ENCODE measurements at places on chromosomes 6 and 20.

DNA sequence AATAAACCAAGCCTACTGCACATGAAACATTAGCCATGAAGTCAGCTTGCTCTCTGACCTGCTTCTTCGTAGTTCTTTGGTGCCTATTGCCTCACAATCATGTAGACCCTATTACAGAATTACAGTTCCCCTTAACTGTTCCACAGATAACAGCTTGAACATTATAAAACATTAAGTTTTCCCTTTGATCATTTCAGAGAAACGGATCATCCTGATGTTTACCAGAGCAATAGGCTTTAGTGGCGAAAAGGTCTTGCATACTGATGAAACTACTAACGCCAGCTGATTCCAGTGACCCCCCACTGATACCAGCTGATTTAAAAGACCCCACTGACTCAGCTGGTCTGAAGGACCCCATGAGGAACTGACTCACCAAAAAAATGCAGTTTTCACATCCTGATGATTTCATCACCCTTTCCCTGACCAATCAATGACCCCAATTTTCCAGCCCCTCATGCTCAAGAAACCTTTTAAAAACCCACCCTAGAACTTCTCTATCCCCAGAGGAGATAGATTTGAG lies 39.4 kb upstream of the MLIP start:
- peak; percentile 17 for DNase-seq

- DNase-seq: no peak
Measured at GRCh38 chr6:142376115-142376514, 74.3 kb downstream of the ADGRG6 start.

DNA sequence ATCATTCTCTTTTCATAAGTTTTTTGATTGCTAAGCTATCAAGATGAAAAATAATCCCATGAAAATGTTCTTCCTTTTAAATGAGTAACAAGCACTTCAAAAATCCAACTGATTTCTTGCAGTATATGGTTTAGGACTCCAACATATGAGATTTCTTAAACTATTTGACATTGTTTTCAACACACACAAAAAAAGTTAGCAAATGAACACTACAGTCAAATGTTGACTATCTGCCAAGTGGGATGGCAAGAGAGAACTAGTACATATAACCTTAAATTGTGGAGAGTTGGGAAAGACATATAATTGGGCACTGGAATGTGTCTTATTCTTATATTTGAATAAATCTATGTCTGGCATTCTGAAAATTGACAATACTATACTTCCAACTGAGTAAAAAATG lies 15.6 kb downstream of the COL21A1 start:
- DNase-seq: no peak

- DNase-seq: no peak
Measured at GRCh38 chr6:125773387-125774341, 17.1 kb upstream of the NCOA7 start.

DNA sequence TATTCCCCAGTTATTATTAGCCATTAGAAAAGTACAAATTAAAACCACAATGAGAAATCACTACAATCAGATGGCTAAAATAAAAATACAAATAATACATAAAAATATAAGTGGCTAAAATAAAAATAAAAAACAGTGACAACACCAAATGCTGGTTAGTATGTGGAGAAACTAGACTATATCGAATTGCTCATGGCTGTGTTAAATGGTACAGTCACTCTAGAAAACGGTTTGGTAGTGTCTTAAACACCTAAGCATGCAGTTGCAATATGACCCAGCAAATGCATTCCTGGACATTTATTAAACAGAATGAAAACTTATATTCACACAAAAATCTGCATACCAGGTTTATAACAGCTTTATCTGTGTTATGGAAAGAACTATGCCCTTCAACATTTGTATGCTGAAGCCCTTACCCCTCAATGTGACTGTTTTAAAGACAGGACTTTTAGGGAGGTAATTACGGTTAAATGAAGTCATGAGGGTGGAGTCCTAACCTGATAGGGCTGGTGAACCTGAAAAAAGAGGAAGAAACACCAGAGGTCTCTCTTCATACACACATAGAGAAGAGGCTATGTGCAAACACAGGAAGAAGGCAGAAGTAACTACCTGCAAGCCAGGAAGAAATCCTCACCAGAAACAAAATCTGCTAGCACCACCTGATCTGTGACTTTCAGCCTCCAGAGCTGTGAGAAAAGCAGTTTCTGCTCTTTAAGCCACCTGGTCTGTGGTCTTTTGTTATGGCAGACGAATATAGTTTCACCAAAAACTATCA lies 84.9 kb downstream of the ASCC3 start:
- DNase-seq: no peak

DNA sequence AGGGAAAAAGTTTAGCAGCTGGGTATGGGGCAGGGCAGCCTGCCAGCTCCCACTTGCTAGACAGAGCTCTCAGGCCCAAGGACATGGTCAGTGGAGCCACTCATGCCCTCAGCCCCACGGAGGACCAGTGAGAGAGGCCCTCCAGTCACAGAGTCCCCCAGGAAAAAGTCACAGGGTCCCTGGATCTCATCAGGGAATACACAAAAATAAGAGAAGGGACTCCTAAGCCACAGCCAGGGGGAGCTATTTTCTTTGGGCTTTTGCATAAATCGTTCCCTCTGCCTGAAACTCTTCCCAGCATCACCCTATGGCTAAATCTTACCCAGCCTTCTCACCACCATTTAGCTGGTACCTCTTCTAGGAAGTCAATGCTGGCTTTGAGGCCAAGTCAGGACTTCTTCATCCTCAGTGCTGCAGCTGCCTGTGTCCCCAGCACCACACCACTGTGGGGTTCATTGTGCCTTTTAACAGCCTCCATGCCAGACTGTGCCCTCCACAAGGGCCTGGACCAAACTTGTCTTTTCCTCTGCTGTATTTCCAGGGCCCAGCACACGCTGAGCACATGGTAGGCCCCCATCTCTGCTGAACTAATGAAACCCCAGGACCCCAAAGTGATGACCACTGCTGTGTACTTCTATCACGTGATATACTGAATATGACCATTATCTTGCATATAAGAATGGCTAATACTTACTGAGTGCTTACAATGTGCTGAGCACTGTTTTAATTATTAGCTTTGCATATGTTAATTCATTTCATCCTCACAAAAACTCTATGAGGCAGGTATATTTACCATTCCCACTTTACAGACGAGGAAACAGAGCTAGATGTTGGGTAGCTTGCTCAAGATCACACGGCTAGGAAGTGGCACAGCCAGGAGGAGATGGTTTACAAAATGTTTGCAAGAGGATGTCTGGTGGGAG lies 2.0 kb downstream of the ZNF335 start:
- DNase-seq: peak; percentile 85

- peak; percentile 54 for DNase-seq
Measured at GRCh38 chr6:28207510-28208110, 17.5 kb upstream of the ZSCAN9 start.

- DNase-seq: no peak
Measured at GRCh38 chr6:1470040-1470439, 80.7 kb downstream of the FOXF2 start.

DNA sequence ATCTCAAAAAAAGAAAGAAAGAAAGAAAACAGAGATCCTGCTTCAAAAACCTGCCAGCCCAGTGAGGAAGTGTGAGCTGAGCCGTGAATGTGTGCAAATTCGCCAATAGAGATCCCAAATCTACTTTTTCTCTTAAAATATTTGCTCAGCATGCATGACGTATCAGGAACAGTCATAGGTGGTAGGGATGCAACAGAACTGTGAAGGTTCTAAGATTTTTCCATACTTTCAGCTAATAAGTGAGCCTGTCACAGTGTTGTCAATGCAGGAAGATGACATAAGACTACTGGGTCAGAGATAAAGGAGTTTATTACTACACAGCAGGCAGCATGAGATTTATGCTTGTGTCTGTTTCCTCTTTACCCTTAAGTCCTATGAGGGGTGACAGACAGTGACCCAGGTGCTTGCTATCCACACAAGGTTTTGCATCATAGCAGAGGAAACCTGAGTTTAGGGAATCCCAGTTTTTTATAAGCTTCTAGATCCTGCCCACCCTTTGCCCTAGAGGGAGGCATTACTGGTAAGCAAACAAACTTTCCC lies 273.4 kb downstream of the BMP7 start:
- no peak for DNase-seq

- DNase-seq: no peak
Measured at GRCh38 chr20:24483435-24484080, 14.1 kb downstream of the SYNDIG1 start.

- DNase-seq: no peak
Measured at GRCh38 chr6:21791581-21791980, 198.0 kb downstream of the SOX4 start.

GRCh38 chr20:63448031-63448430 lies 24.4 kb downstream of the KCNQ2 start:
- DNase-seq: no peak

DNA sequence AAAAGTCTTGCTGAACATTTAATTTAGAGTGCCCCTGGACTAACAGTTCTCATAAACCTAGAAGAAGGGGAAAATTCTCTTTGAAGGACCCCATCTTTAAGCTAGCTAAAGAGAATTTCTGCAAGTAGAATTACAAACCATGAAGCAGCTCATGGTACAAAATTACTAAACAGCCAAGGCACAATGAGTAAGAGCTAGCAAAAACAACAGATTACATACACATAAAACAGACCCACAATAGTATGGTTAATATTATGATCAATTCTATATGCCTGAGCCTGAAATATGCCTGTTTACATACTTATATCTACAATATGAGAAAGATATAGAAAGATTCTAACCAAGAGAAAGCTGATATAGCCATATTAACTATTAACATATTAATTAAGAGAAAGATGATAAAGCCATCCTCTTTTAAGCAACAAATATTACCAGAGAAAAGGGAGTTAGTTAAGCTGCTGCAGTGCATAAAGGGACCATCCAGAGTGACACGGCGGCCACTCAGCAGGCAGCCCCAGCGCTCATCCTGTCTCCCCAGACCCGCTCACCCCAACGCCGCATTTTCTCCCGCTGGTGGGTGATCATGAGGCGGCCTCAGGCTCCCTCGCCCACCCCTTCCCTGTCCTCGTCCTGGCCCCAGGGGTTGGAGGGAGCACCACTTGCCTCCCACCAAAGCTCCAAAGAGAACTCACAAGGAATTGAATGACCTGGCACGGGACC lies 98.4 kb upstream of the CARMIL1 start:
- DNase-seq: no peak

DNA sequence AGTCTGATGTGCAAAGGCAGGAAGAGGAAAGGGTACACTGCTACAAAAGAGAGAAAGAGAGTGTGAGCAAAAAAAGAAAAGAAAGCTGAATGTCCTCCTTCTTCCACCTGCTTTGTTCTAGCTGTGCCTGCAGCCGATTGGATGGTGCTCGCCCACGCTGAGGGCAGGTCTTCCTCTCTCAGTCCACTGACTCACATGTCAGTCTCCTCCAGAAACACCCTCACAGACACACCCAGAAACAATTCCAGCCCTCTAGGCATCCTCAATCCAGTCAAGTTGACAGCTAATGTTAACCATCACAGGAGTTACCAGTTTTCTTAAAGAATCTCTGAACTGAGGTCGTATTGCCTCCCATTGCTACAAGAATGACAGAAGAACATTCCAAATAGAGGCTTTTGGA lies 411.9 kb upstream of the SASH1 start:
- DNase-seq: no peak

DNA sequence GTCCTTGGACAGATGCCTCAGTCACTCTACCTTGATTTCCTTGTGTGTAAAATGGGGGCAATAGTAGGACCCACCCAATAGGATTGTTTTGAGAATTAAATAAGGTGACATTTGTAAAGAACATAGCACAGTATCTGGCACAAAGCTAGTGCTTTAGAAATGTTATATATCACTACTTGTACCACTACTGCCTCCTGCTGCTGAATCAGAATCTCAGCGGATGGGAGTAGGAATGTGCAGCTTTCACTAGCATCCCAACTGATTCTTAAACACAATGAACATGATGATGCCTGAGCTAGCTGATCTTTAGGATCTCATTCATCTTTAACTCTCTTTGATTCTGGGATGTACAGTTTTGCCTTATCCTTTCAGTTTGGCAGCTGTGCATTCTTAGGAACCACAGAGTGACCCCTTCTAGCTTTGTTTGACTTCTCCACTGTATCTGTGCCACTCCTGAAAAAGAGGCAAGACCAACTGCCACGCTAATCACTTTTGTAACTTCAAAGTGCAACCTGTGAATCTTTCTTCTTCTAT lies 7.2 kb downstream of the PBOV1 start:
- DNase-seq: no peak

DNA sequence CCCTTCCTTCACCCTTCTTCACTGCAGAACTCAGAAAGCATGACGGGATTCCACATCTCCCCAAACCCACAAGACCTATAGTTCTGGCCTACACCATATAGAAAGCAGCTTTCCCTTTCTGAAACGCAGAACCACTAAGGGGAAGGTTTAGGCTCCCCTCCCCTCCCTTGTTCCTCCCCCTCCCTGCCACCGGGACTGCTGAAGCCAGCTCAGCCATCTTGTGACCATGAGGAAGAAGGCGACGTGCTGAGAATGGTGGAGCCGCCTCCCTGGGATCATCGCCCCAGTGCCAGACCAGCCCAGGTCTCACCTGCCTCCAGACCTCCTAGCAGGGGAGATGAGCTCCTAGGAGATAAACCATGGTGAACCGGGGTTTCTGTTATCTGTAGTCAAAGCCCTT lies 19.6 kb downstream of the SERPINB6 start:
- no peak for DNase-seq

GRCh38 chr20:4720977-4721349 lies 746 bp upstream of the PRND start:
- no peak for DNase-seq

GRCh38 chr20:60694763-60695162 lies 557.3 kb upstream of the CDH4 start:
- peak; percentile 38 for DNase-seq

- no peak for DNase-seq
Measured at GRCh38 chr6:42522036-42522435, 41.8 kb upstream of the UBR2 start.

GRCh38 chr20:52683761-52684160 lies 288.4 kb upstream of the TSHZ2 start:
- DNase-seq: no peak

DNA sequence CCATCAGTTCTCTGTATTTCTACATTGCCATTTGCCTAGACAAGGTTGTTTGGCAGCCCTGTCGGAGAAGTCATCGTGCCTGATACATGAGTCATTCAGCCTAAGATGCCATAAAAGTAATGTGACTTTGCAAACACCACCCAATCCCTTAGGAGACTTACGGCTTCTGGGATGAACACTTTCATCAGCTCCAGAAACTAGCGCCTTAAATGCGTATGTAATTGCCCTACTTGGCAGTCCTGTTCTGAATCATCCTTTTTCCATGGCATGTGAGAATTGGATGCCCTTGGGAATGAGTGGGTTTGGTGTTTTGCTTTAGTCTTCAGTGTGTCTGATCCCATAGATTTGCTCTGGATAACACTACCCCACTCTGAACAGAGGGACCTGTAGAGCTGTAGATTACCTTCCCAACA lies 158.5 kb downstream of the SASH1 start:
- DNase-seq: peak; percentile 95

DNA sequence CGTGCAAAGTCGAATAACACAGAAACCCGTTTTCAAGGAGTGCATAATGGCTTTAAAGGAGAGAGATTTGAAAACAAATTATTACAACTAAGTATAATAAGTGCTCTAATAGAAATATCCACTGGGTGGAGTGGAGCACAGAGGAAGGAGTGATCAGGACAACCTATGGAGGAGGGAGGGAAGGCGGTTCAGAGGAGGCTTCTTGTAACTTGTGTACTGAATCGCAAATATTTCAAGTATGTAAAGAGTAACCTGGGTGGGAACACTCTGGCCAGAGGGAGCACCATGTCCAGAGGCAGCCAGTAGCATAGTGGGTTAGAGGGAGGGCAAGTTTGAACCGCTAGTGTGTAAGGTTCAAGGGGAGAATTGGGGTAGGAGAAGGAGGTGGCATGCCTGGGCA lies 21.6 kb upstream of the TNFAIP3 start:
- DNase-seq: peak; percentile 46

- no peak for DNase-seq
Measured at GRCh38 chr6:122323361-122323760, 76.1 kb upstream of the HSF2 start.
